ENCODE measurements at places on chromosomes 3 and 15.

DNA sequence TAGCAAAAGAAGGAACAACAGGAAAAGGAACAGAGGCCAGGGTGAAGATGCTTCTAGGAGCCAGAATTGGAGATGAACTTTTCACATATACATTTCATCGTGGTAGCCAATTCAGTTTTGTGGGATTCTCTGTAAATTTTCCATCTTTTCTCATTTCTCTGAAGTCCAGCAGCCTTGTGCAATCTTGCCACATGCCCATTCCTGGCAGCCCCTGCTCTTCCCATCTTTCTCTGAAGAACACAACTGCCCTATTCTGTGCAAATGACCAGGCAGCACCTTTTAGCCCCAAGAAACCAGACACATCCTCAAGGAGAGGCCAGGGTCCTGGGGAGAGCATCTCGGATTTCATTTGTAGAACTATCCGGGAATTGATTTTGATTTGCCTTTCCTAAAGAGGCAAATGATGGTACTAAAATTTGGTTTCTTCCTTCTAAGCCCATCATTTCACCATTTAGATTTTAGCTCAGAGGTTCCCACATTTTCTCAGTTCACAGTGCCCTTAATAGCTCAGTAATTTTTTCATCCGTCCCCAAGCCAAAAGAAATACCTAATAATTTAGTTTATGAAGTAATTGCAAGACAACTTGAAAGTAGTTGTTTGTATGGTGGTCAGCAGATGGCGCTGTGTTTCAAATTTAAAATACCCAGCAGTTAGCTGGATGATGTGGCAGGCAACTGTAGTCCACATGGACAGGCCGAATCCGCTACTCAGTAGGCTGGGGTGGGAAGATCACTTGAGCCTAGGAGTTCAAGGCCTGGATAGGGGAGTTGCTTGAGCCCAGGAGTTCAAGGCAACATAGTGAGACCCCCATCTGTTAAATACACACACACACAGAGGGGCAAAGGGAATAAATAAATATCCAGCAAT lies 61.3 kb upstream of the ACKR4 start:
- peak; percentile 69 for DNase-seq

DNA sequence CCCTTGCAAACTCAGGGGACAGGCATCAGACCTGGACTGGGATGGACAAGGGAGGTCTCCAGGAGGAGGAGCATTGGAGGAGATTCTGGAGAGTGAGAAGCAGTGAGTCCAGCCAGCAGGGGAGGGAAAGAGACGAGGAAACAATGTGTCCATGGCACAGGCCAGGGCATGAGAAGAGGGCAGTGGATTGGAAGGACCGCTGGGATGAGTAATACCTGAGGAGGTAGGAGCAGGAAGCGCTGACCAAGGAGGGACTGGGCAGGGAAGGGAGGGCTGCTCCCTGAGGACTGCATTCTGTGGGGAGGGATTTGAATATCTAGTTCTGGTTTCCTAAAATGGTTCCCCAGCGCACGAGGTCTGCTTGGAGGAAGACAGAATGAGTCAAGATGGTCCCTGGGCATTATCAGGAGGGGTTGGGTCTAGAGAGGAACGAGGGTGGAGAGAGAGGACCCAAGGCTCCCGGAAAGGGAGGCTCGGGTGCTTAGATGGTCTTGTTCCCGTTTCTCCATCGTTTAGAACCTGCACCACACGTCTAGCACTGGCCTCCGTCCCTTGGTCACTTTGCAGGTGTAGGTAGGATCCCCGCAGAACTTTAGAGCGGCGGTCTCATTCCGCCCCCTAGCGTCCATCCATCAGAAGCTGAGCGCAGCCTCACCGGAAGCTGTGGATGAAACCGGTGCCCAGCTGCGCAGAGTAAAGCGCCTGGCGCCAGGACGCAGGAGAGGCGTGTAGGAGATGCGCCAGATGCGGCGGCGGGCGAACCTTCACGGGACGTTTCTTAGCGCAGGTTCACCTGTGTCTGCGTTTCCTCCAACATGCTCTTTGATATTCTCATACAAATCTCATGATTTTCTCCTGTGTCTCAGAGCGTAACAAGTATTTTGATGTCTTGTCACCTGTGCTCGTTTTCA lies 190.7 kb upstream of the NDN start:
- DNase-seq, result no peak

DNA sequence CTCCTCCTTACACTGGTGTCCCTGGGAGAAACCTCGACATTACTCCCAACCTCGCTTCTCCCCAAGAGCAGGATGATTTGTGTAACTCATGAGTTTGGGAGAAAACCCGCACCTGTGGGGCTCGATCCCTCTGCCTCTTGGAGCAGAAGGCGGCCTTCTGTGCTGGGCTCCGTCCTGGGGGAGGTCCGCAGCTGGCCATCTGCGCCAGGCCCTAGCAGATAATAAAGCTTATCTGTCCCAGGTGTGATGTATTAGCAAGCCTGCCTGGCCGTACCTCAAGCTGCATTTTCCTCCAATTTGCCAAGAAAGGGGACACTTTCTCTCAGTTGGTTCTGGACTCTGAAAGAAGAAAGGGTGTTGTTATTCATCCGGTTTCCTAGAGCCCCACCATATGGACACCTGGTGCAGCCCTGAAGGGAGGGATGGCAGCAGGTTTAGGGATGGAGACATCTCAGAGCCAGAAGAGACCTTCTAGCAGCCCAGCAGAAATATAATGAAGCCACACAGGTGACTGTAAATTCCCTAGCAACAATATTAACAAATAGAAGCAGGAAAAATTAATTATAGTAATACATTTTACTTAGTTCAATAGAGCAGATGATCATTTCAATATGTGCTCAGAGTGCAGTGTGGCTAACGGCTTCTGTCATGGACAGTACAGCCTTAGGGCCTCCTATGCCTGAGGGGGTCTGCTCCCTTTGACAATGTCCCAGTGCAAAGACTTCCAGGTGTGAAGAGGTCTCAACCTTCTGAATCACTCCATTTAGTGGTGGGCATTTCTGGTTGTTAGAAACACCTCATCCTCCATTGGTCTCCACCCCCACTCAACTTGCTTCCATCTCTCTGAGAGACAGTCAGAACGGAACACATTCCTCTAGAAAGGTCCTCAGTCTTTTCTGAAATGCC lies 94.8 kb downstream of the CPN2 start:
- DNase-seq, result no peak

GRCh38 chr3:196120291-196120951 lies 38.5 kb upstream of the TFRC start:
- DNase-seq, result peak; percentile 22

GRCh38 chr15:39767921-39768320 lies 14.7 kb downstream of the FSIP1 start:
- DNase-seq, result no peak

- no peak for DNase-seq
Measured at GRCh38 chr3:179018808-179019207, 52.8 kb downstream of the ZMAT3 start.

GRCh38 chr3:84984429-84984828 lies 25.6 kb downstream of the CADM2 start:
- no peak for DNase-seq

GRCh38 chr15:79032656-79033055 lies 57.9 kb downstream of the RASGRF1 start:
- no peak for DNase-seq

DNA sequence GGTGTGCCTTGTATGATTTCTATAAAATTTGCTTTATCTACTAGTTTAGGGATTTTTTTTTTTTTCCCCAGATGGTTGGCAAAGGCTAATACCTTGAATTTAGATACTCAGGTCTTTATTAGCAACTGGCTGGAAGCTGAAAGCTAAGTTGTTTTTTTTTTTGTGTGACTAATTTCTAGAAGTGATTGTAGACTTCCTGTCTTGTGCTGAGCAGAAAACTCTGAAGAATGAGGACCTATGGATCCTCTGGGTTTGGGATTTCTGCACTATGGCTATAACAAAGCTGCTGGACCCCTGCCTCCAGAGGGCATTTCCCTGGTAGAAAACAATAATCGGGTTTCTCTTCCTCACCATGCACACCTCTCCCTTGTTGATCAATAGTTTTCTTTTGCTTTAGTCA lies 10.0 kb downstream of the ARIH2 start:
- no peak for DNase-seq

DNA sequence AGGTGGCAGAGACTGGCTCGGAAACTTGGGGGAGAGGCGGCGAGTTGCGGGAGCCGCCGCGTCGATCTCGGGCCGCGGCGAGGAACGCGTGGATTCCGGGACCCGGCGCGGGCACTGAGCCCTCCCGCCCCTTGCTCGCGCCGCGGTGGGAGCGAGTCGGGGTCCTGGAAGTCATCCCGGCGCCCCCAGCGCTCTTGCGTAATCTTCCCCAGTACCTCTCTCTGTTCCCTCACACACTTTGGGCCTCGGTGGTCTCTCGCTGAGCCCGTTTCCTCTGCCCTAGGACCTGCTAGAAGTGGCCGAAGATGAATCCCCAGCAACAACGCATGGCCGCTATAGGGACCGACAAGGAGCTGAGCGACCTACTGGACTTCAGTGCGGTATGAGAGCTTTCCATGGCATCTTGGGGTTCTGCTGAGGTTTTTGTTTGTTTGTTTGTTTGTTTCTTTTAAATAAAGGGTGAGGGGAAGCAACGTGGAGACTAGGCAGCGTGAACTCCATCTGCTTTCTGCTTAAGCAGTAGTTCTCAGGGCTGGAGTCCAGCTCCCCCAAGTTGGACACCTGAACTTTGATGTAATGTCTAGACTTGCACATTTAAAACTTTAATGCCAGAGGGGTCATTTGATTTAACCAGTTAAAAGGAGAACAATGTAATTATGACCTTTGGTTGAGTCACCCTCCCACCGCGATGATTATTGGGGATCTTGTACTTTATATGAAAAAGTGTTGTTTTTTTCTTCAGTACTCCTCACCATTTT lies 1.3 kb downstream of the TCF12 start:
- DNase-seq, result peak; percentile 19

GRCh38 chr3:185332026-185332735 lies 30.8 kb upstream of the MAP3K13 start:
- peak; percentile 71 for DNase-seq

GRCh38 chr15:44813231-44813630 lies 76.9 kb downstream of the TRIM69 start:
- no peak for DNase-seq

DNA sequence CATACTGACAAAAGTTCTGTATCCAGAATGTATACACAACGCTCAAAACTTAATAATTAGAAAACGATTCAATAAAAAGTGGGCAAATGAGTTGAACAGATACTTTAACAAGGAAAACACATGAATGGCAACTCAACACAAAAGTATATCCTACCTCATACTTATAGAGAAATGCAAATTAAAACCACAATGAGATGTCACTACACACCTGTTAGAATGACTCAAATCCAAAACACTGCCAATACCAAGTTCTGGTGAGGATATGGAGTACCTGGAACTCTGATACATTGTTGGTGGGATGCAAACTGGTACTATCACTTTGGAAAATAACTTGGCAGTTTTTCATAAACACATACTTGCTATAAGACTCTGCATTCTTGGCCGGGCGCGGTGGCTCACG lies 42.1 kb downstream of the PRTG start:
- DNase-seq, result no peak

GRCh38 chr3:106862067-106862466 lies 515.2 kb upstream of the CCDC54 start:
- DNase-seq, result no peak

DNA sequence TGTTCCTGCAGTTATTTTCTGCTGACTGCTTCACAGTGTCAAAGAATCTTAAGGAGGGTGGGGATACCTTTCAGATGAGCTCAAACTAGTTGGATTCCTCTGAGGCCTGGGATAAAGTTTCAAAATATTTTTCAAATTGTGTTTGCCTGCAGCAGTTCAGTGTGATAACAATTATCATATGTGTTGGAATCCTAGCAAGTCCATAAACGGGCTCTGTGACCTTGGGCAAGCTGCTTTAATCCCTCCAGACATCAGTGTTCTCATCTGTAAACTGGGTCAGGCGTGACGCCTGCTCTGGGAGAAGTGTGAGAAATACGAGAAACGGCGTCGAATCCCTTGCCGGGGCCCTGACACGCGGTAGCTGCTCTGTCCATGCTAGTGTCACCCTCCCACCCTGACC lies 153.5 kb downstream of the UACA start:
- DNase-seq, result no peak

DNA sequence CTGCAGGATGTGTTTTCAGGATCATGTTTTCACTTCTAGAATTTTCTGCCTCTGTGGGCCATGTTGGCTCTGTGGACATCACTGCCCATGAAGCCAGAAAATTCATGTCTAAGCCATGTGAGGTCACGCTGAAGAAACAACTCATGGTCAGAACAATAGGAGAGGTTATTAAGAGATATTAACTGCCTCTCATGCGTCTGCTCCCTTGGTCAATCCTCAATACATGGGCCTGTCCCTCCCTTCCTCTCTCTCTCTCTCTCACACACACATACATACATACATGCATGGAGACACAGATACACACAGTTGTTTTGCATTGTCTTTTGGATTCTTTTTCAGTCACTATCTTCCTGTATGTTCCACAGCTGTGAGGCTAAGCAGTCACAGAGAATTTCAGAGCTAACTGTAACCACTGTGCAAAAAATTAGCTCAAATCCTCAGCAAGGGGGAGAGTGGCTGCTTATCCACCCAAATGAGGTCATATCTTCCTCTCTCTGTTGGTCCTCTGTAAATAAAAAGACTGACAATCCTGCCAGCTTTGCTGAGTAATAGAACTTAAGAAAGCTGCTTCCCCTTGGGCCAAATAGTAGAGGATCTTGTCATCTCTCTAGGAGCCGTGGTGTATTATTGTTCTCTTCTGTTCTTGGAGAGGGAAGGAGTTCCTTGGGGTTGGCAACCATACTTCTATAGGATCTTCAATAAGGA lies 45.6 kb downstream of the LRTM1 start:
- no peak for DNase-seq

- DNase-seq, result no peak
Measured at GRCh38 chr3:50628601-50629000, 11.7 kb downstream of the MAPKAPK3 start.

- DNase-seq, result no peak
Measured at GRCh38 chr3:151869181-151869580, 4.3 kb upstream of the SUCNR1 start.

- no peak for DNase-seq
Measured at GRCh38 chr3:87792534-87793336, 266.1 kb downstream of the CGGBP1 start.

DNA sequence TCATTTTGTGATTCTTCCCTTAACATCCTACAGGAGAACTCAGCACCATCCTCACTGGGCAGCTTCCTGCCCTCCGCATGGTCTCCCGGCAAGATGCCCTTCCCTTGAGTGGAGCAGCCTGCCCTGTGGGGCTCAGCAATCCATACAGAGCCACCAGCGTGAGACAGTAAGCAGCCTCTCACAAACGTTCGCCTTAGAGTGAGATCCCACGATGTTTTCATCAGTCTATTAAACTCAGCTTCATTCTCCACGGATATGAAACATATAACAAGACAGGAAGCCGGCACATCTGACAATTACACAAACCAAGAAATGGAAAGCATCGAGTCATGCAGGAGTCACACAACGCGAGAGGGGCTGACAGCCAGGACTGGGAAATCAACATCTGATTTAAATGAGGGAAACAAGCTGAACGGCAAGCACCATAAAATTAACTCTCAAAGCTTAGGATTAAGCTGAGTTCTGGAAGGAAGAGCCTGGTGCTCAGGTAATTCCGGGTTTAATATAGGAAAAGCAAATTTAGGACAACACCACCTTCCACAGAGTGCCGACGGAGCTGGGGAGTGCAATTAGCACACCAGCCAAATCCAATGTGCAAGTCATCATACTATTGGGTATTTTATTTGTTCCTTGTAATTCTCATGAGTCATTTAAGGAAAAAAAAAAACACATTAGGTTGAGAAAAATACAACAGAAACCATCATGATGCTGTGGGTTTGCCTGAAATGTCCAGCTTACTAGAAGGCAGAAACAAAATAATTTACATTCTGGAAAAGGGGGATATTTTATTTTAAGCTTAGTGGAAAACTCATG lies 272.0 kb downstream of the OCA2 start:
- DNase-seq, result peak; percentile 29

- no peak for DNase-seq
Measured at GRCh38 chr15:45871121-45871855, 236.5 kb downstream of the SQOR start.

- DNase-seq, result no peak
Measured at GRCh38 chr3:80232760-80233159, 465.0 kb upstream of the ROBO1 start.

All from foreskin melanocyte (primary cell).